Activated CD4-positive, alpha-beta T cell treated with anti-CD3 and anti-CD28 coated beads for 36 hours (primary cell): ENCODE measurements at places on chromosomes 5 and 9. TPM values are rescaled to one million over a fixed set of nuclear protein-coding genes. Genes with fewer than 3 reads are reported as not detected.

SLC6A18 gene
- total RNA-seq, result not detected

- no peak overlapping the region for H3K4me3 ChIP-seq
- H3K4me1 ChIP-seq, result no peaks in the 10 kb centered on the region
- no peak overlapping the region for H3K27ac ChIP-seq
- no peak for DNase-seq
- no peaks in the 10 kb centered on the region for H3K36me3 ChIP-seq
- H3K27me3 ChIP-seq, result no peaks in the 10 kb centered on the region
These were observed 285.0 kb upstream of the ADAMTSL1 start for GRCh38 chr9:18188971-18189370.

KLF9 gene
- 22.3 TPM for total RNA-seq

DNA sequence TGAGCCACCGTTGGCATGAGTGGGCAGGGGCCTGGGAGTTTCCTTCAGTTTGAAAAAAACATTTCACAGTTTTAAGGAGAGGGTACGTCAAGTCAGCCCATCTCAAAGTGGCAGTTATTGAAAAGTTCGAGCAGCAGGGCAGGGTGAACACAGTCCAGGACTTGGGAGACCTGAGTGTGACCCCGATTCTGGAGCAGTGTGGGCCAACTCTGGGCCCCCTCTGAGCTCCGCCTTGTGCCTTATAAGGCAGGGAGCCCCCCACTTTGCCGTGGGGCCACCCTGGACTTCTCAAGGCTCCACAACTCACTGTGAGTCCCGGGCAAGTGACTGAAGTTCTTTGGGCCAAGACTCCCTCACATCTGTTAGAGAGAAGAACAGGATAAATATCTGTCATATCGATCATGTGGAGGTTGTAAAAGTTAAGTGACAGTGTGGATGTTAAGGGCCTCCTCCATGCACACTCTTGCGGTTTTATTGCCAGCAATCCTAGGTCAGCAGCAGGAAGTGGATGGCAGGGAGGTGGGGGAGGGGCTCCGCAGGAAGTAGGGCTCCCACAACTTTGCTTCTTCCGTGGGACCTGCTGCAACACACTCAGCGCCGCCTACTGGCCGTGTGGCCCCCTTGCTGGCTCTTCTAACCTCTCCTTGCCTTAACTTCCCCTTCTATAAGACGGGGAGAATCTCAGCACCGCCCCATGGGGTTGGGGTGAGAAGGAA lies 38.4 kb downstream of the HRH2 start:
- peak overlapping the region; percentile 91 for H3K27ac ChIP-seq
- peaks cover 24% of the 10 kb centered on the region for H3K4me1 ChIP-seq
- DNase-seq, result peak; percentile 94
- H3K27me3 ChIP-seq, result no peaks in the 10 kb centered on the region
- H3K36me3 ChIP-seq, result peaks cover 5% of the 10 kb centered on the region

KIF24 gene
- total RNA-seq, result 5.9 TPM

DNA sequence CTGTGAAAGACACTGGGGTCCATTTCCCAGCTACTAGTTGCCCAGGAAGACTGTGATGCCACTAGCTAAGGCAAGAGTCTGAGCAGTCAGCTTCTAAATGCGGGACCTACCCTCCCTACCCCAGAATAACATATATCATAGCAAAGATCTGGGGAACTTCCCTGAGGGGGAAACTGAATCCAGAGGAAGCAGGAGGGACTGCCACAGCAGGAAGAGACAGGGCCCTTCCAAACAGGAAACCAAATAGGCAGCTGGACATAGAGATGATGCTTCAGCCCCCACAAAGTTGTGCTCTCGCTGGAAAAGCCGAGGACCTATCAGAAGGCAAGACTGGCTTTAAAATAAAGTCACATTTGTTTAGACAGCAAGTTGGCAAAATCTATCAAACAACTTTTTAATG lies 51.1 kb downstream of the KLHL3 start:
- no peaks in the 10 kb centered on the region for H3K27me3 ChIP-seq
- H3K36me3 ChIP-seq, result peaks cover 12% of the 10 kb centered on the region
- H3K4me1 ChIP-seq, result no peaks in the 10 kb centered on the region
- DNase-seq, result no peak
- no peak overlapping the region for H3K4me3 ChIP-seq

GRCh38 chr9:99921875-99922710 lies 15.6 kb downstream of the STX17 start:
- H3K27me3 ChIP-seq, result no peaks in the 10 kb centered on the region
- DNase-seq, result no peak
- peaks cover 33% of the 10 kb centered on the region for H3K4me1 ChIP-seq
- peaks cover 83% of the 10 kb centered on the region for H3K36me3 ChIP-seq
- H3K27ac ChIP-seq, result no peak overlapping the region
- H3K4me3 ChIP-seq, result no peak overlapping the region

DNA sequence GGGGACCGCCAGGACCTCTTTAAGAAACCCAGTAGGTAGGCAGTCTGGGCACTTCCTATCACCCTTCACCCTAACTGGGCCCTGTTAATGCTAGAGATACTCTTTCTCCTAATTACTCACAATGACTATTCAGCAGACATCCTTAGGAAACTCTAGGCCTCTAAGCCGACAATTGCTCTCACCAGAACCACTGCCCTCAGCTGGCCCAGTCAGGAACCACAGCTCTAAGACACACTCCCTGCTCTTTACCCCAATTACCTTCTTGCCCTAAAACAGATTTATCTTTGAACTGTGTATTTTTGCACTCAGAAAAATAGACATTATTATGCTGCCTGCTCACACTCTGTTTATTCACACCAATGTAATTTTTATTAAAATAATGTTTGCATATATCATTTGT lies 432.6 kb upstream of the SLC30A5 start:
- peak; percentile 47 for DNase-seq
- peaks cover 2% of the 10 kb centered on the region for H3K4me1 ChIP-seq
- H3K27me3 ChIP-seq, result no peaks in the 10 kb centered on the region
- H3K4me3 ChIP-seq, result no peak overlapping the region
- H3K36me3 ChIP-seq, result no peaks in the 10 kb centered on the region
- H3K27ac ChIP-seq, result no peak overlapping the region

PKN3 gene
- total RNA-seq, result 14.6 TPM

GRCh38 chr5:178293400-178293799 lies 60.8 kb upstream of the PHYKPL start:
- no peak overlapping the region for H3K4me3 ChIP-seq
- H3K36me3 ChIP-seq, result no peaks in the 10 kb centered on the region
- no peak for DNase-seq
- H3K4me1 ChIP-seq, result no peaks in the 10 kb centered on the region
- no peak overlapping the region for H3K27ac ChIP-seq

DNA sequence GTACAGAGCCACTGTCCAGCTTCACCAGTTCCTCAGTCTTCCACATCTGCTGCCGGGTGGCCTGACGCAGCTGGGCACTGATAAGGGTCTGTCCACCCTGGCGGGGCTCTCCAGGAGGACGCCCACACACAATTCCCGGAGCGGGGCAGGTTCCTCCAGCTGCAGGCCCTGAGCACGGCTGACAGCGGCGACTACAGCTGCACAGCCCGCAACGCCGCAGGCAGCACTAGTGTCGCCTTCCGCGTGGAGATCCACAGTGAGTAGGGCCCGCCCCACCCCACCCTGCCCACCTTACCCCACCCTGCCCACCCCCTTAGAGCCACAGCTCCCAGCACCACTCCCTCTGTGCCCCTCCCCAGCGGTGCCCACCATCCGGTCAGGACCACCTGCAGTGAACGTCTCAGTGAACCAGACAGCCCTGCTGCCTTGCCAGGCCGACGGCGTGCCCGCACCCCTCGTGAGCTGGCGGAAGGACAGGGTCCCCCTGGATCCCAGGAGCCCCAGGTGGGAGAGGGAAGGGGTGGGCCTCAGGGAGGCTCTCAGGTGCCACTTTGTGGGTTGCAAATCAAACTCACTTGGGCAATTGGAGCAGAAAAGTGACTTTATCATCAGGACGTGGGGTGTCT lies 48.8 kb upstream of the ASS1 start:
- no peaks in the 10 kb centered on the region for H3K4me1 ChIP-seq
- no peak overlapping the region for H3K4me3 ChIP-seq
- no peak overlapping the region for H3K27ac ChIP-seq

DNA sequence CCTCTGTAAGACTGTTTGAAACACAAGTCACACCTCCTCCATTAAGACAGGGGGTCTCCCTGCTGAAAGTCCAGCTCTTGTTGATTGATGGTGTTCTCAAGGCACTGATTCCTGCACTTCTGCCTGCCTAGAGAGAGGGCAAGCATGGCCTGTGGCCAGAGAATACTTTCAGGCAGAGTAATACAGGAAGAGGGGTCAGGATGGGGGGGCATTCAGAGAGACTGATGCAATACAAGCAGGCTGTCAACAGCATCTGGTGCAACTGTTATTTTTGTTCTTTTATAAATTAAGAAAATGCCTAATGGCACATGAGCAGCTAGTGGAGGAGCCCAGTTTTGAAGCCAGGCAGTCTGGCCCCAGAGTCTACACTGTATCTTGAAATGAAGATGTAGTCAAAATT lies 302.2 kb downstream of the DIRAS2 start:
- no peak overlapping the region for H3K4me3 ChIP-seq
- H3K27ac ChIP-seq, result no peak overlapping the region
- no peaks in the 10 kb centered on the region for H3K36me3 ChIP-seq
- H3K4me1 ChIP-seq, result peaks cover 3% of the 10 kb centered on the region
- H3K27me3 ChIP-seq, result peaks cover 20% of the 10 kb centered on the region

DNA sequence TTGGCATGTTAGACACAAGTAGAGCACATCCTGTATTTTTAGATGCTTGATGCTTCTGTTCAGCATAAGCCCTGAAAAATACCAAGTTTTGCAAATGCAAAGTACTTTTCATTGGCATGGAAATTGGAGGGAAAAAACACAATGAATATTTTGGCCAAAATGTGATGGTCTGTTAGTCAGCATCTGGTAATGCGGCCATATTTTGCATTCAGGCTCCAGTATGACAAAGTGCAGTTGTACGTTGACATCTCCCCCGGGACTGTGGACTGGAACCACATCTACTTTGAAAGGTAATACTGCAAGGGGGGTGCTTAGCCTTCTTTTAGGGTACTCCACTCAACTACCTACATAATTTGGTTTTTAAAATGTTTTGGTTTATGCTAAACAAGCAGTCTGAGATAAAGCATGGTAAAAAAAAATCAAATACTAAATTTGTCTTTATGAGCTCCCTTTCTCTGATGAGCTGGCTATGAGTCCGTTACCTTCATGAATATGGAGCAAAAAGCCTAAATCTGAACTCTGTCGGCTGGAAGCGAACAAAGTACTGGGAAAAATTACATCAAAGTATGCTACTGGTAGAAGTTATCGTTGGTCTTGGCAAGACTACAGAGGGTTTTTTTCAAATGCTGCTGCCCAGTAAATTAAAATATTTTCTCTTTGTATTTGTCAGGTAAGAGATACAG lies 297.0 kb downstream of the ARHGEF28 start:
- no peak overlapping the region for H3K4me3 ChIP-seq
- no peak for DNase-seq
- no peak overlapping the region for H3K27ac ChIP-seq
- no peaks in the 10 kb centered on the region for H3K4me1 ChIP-seq
- peaks cover 8% of the 10 kb centered on the region for H3K27me3 ChIP-seq

C8G gene
- not detected for total RNA-seq

DNA sequence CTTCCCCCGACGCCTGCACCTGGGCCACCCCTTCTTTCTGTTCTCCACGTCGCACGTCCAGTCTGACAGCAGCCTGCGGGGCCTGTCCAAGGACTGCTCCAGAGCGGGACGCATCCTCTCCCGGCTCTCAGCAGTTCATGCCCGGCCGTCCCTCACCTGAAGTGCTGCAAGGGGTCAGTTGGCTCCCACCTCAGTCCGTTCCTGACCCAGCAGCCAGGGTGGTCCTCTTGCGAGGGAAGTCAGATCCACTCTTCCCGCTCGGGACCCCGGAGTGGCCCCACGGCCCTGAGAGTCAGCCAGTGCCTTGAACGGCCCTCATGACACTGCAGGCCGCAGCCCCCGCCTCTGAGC lies 249.7 kb upstream of the IRX4 start:
- peaks cover 2% of the 10 kb centered on the region for H3K27me3 ChIP-seq
- H3K36me3 ChIP-seq, result no peaks in the 10 kb centered on the region
- H3K4me3 ChIP-seq, result no peak overlapping the region

GRCh38 chr9:14573319-14573718 lies 119.9 kb downstream of the ZDHHC21 start:
- H3K36me3 ChIP-seq, result peaks cover 2% of the 10 kb centered on the region
- peaks cover 4% of the 10 kb centered on the region for H3K27me3 ChIP-seq
- H3K27ac ChIP-seq, result no peak overlapping the region
- H3K4me3 ChIP-seq, result no peak overlapping the region
- no peaks in the 10 kb centered on the region for H3K4me1 ChIP-seq
- no peak for DNase-seq

HBEGF gene
- 12.5 TPM for total RNA-seq

- H3K27ac ChIP-seq, result no peak overlapping the region
- H3K4me3 ChIP-seq, result no peak overlapping the region
- DNase-seq, result no peak
- peaks cover 11% of the 10 kb centered on the region for H3K27me3 ChIP-seq
These were observed 40.8 kb downstream of the CHSY3 start for GRCh38 chr5:129945028-129945427.

- no peak overlapping the region for H3K4me3 ChIP-seq
- DNase-seq, result no peak
- H3K4me1 ChIP-seq, result no peaks in the 10 kb centered on the region
- H3K36me3 ChIP-seq, result peaks cover 2% of the 10 kb centered on the region
These were observed 42.0 kb downstream of the VLDLR start for GRCh38 chr9:2663461-2664173.
